ENCODE measurements at places on chromosomes 7 and 10. TPM values are rescaled to one million over a fixed set of nuclear protein-coding genes. Genes with fewer than 3 reads are reported as not detected.

Gene ADCK2
- 12.3 TPM for total RNA-seq

DNA sequence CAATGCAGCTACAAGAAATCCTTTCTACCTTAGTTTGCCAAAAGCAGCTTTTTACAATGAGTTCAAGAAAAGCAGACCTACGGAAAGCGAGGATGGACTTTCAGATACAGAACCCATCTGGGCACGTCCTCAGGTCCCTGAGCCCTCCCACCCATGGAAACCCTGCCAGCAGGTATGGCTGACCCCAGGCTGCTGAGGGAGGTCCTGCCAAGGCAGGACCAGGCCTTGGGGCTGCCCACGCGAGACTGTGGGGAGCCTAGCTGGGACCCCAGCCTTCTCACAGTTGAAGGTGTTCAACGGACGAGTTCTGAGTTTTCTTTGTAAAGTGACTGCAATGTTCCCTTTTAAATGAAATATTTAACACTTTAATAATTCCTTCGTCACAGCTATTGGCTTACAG, 245.0 kb downstream of the MGMT start:
- DNase-seq, result peak; percentile 43

GRCh38 chr7:25726781-25727311, 425.2 kb upstream of the NFE2L3 start:
- DNase-seq, result no peak

Gene MUC12
- 1.5 TPM for total RNA-seq

DNA sequence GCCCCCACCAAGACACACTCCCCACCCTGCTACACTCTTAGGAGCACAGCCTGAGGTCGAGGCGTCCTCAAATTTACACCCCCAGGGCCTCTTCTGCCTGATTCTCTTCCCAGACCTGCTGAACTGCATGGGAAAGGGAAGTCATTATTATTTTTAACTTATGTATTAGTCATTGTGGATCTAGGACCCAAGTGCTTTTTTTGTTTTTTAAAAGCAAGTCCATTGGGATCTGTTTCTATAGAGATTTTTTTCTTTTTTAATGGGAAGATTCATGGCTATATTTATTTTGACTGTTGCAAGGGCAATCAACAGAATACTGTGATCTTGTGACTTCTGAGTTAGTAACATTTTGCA, 203.8 kb downstream of the ZMYND11 start:
- no peak for DNase-seq

Gene CLCN1
- total RNA-seq, result 0.05 TPM

GRCh38 chr7:138338361-138338760, 121.7 kb upstream of the TRIM24 start:
- DNase-seq, result no peak

GRCh38 chr7:54995610-54996363, 23.0 kb upstream of the EGFR start:
- DNase-seq, result no peak

DNA sequence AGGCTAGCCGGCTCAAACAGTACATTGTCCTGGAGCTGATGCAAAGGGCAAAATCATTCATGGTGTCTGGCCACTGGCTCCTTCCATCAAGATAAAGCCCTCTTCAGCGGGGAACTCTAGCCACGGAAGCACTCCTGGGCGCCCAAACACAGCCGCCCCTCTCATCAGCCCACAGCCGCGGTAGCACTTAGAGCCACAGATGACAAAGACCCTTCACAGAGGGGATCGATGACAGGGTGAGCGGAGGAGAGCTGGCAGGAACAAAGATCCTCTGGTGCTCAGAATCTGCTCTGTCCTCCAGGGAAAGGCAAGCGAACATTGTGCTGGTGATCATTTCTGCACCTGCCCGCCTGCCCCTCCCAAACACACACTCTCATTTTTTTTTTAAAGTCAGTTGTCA, 222.2 kb upstream of the NRP1 start:
- DNase-seq, result no peak
